Activated CD8-positive, alpha-beta memory T cell treated with anti-CD3 and anti-CD28 coated beads for 1 hour (primary cell): ENCODE measurements at places on chromosomes 3 and 15.
A peak's percentile ranks its signal among the peaks of the same experiment; 100 is the strongest.

- no peak for DNase-seq
Measured at GRCh38 chr15:56454836-56455235, 10.1 kb downstream of the MNS1 start.

- DNase-seq = no peak
Measured at GRCh38 chr15:25670025-25670554, 193.0 kb downstream of the ATP10A start.

DNA sequence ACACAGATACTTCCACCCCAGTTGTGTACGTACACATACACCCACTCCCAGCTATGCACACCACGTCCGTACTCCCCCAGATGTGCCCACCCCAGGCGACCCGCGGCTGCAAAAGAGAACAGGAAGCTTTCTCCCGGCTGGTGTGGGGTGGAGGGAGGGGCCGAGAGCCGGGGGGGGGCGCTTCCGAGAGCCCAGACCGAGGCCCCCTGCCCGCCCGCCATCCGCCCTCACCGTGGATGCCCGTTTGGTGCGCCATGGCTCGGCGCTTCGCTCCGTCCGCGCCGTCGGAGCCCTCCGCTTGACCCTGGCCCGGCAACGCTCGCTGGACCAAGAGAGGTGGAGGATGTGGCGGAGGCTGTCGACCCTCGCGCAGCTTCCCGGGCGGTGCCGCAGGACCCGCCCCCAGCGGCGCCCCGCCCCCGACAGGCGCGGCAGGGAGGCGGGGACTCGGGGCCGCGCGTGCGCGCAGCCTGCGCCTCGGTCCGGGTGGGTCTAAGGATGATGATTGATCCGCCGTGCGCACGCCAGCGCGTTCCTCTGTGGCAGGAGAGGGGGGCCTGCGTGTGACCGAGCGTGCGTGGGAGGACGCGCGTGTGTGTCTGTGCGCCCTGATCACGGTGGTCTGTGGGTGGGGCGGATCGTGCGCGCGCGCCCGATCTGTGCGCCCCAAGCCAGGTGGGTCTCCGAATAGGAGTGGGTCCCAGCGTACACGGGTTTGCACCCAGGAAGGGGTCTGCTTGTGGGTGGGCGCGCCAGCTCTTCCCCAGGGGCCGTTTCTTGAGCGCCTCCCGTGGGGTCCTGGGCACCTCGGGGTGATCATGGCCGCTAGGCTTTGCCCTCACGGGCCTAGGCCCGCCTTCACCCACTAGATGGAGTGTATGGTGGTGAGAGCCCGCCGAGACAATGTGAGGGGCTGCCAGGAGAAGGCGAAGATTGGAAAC is at the start of gene TWF2:
TWF2 (minus strand) TSS at position 398 of the 941 bp plus-strand sequence; CDS start at position 256, 142 bp downstream.
- DNase-seq = peak; percentile 68

DNA sequence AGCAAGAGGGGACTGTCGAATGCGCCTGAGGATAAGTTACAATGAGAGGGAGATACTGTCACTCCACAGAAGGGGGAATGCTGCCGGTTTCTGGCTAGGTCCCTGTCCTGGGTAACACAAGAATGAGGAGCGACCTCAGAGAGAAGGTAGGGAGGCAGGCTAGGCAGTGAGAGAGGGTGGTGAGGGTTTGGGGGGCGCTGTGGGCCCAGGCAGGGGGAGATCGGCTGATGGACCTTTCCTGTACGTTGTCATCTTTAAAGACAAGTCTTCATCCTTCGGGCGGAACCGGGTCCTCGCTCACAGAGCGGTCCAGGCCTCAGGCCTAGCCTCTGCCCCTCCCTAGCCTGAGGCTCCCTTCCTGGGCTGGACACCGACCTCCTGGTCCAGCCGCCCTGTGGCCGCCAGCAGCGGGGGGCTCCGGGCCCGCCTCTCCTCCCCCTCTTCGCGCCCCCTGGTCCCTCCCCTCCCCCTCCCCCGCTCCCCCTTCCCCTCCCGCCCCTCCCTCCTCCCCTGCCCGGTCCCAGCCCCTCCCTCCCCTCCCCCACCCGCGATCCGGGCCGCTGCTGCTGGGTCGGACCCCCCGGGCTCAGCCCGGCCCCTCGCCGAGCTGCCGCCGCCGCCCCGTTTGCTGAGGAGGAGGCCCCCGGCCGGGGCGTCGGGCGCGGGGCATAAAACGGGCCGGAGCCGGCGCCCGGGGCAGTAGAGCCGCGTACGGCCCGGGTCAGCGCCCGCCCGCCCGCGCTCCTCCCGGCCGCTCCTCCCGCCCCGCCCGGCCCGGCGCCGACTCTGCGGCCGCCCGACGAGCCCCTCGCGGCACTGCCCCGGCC is at the start of gene CHRD:
CHRD (plus strand) TSS at position 697 of the 827 bp plus-strand sequence. CDS start 265 bp downstream, outside the sequence.
- no peak for DNase-seq

DNA sequence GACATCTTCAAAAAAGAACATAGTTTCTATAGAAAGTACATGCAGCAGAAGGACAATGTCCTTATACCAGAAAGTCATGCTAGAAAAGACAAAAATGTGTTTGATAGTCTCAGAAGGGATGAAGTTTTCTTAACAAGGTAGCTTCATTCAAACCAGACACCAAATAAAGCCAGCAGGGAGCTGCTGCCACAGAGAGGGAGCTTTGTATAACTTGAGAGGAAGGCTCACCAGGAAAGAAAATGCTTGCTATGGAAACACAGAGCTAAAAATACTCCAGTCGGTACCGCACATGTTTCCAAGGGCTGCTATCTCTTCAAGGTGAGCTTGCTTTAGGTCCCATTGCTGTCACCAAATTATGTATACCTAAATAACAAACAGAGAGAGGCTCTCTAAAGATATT is 1074.8 kb upstream of the ALCAM start:
- no peak for DNase-seq

DNA sequence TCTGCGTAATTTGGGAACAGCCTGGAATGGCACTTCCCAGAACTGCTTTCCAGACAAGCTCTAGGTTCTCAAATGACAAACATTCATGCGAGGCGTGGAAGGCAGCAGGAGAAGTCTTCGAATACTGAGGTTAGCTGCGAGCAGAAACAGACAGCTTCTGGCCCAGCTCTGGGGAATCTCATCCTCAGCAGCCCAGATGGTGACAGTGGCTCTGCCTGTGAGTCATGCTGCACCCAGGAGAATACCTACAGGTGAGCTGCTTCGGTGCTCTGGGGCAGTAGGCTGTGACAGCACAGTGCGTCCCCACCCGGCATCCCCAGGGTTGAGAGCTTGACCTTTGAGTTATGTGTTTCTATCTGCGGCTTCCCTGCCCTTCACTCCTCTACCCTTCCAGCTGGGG is 258.6 kb downstream of the KLF13 start:
- no peak for DNase-seq

DNA sequence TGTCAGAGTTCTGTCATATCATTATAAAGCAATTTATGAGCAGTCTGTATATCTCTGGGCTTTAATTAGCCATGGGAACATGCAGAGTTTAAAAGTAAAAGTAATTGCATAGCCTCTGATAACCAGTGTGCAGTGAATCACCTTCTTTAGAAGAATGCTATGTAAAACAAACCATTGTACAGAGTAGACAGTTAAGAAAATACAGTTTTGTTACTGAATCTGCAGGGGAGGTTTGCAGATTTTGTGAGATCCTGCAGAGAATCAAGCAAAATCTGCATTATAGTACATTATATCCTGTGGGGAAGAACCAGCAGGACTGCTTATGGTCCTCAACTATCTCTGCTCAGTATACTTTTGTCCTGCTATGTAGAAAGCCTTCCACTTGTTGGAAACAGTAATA is 396.2 kb upstream of the NAALADL2 start:
- DNase-seq = no peak

DNA sequence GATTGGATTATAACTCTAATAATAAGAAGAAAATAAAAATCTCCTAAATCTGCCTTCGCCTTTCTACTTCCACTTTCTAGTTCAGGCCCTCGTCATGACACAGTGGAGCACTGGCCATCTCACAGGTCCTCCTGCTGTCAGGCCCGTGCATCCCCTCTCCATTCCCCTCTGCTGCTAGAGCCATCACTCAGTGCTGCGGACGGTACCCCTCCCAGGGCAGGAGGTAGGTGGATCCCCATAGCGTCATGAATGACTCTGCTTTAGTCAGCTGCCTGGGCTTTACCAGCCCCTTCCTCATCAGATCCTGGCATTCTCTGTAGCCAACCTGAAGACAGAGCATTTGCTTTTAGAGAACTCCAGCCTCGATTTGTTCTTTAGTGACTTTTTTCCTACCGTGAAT is 12.0 kb upstream of the PPP1R2 start:
- DNase-seq = no peak

- no peak for DNase-seq
Measured at GRCh38 chr15:47360305-47360704, 357.0 kb upstream of the SEMA6D start.

DNA sequence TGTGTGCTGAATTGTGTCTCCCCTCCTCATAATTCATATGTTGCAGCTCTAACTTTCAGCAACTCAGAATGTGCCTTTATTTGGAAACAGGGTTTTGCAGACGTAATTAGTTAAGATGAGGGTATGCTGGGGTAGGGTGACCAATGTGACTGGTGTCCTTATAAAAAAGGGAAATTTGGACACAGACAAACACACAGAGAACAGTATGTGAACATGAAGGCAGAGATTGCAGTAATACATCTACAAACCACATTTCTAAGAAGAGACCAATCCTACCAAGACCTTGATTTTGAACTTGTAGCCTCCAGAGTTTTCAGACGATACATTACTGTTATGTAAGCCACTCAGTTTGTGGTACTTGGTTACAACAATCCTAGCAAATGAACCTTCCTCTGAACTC is 817.8 kb downstream of the TUSC7 start:
- DNase-seq = no peak

DNA sequence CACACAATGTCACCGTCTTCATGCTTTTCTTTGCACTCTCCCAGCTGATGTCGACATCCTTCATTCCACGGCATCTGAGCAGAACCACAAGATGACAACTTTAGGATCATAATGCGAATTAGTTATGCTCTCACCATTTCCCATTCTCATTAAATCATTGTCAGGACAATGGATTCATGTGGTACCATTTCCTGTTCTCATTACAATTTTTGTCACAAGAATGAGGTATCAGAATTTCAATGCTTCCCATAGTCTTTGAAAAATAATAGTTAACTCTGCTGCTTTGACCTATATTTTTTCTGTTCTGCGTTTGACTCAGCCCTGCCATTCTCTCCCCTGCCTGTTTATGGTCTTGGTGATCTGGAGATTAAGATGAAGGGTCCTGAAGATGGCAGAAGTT is 175.7 kb upstream of the MDFIC2 start:
- no peak for DNase-seq

DNA sequence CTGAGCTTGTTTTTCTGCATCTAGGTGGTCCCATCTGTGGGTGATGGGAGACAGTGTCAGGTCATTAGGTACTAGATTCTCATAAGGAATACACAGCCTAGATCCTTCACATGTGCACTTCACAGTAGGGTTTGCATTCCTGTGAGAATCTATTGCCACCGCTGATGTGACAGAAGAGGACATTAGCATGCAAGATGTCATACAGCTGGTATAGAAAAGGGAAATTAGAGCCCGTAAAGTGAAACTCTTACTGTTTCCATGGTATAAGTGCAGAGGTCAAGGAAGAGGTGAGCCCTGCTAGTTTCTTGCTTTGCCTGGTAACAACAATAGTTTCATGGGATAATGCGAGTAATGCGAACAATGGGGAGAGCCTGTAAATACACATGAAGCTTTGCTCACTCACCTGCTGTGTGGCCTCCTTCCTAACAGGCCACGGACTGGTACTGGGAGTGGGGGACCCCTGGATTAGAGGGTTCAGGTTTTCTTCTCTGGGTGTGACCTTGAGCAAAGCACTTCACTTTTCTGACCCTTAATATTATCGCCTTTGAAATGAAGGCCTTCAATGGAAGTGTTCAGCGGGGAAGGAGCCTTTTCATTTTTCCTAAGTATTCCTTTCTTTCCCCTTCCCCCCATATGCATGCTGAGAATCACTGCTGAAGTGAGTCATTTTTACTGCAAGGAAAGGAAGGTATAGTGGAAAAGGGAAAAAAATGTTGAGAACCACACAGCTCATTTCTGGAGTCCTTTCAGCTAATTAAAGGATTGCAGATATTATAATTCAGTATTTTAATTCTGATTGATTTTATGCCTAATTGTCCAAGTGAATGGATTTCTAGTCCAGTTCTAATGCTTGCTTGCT is 286.4 kb downstream of the UBE2E2 start:
- DNase-seq = no peak

- DNase-seq = peak; percentile 23
Measured at GRCh38 chr3:106176734-106177133, 307.9 kb upstream of the CBLB start.

- no peak for DNase-seq
Measured at GRCh38 chr3:110562621-110563020, 509.0 kb upstream of the NECTIN3 start.

GRCh38 chr3:114034211-114034610 is 22.1 kb downstream of the CCDC191 start:
- DNase-seq = no peak

DNA sequence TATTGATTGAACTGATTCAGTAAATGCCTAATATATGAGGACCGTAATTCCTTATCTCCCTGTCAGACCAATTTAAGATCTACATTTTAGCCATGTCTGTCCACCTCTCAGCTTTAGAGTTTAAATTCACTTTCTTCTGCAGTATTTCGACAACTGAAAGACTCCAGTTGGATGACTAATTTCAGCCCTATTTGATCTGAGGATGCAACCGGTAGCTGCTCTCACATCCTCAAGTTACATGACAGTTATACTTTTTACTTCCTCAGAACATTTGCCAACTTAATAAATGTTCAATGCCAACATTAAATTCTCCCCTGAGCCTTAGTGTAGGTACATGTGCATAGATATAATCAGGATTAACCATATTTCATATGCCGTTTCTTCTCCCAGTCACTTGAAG is 2.5 kb upstream of the HHLA2 start:
- no peak for DNase-seq

- DNase-seq = no peak
Measured at GRCh38 chr15:27730868-27731267, 368.2 kb downstream of the OCA2 start.

- DNase-seq = no peak
Measured at GRCh38 chr3:13670292-13670691, 121.4 kb downstream of the FBLN2 start.

- DNase-seq = no peak
Measured at GRCh38 chr15:34301058-34301457, 36.5 kb downstream of the SLC12A6 start.

GRCh38 chr15:89806559-89807550 is 7.8 kb downstream of the ANPEP start:
- DNase-seq = no peak
